Nephron progenitor cell (in vitro differentiated cells): ENCODE measurements at places on chromosomes 16 and 17.

- no peak for DNase-seq
Observed at GRCh38 chr16:17770104-17770503, 299.3 kb upstream of the XYLT1 start.

GRCh38 chr16:4506450-4506849 lies 30.3 kb downstream of the HMOX2 start:
- peak; percentile 49 for DNase-seq

DNA sequence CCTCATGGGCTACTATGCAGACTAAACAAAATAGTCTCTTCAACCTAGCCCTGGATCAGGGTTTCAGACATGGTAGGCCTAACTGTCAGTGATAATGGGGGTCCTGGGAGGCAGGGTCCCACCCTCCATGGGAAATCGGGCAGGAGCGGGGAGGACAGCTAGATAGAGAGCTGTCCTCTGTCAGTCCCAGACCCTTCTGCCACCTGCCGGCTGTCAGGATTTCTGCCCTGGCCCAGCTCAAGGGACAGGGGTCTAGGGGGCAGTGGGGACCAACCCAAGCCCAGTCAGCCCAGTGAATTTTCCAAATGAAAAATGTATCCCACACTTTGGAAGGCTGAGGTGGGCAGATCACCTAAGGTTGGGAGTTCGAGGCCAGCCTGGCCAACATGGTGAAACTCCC lies 5.3 kb downstream of the CA7 start:
- no peak for DNase-seq

DNA sequence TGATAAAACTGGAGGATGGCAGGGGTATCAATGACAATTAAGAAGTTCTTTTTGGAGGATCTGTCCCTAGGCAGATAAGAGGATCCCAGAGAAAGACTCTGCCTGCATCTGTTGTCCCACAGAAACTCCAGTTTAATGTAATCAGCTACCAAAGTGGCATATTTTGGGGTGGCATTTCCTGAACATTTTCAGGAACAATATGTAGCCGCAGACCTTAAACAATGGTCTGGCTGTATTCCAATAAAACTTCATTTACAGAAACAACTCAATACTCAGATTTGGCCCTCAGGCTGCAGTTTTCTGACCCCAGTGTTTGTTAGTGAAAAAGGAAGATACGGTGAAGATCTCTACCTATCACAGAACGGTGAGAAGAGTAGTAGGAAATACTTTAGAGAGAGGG lies 46.1 kb downstream of the KCNJ16 start:
- no peak for DNase-seq

DNA sequence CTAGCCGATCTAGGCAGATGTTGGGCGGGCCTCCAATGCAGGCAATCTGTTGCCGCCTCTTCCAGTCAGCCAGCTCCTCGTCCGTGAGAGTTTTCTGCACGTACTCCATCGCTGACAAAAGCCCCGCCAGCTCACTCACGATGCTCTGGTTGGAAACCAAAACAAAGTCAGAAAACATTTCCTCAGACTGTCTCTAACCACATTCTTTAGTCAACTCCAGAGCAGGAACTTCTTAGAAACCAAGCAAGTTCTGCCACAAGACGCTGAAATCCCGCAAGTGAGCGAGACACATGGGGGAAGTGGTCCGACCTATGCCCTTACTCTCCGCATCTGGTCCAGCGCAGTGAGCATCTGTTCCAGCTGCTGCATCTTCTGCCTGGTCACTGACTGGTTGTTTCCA lies 49.1 kb downstream of the STAT5A start:
- DNase-seq = no peak

DNA sequence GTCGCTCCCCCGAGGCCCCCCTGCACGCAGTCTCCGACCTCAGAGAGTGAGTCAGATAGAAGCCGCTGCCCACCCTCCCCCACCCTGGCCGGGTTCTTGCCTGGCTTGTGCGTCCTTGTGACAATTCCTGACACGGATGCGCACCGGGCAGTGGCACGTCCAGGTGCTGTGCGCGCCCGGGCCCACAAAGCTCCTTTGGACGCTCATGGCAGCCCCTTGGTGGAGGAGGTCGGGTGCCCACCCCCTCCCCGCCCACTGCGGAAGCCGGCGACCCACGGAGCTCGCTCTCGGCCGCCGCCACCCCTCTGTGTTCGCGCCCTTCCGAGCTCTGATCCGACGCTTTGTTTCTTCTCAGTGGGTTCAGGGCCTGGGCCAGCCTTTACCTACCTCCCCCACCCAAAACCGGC lies 662 bp upstream of the TUBB3 start:
- DNase-seq = peak; percentile 72

DNA sequence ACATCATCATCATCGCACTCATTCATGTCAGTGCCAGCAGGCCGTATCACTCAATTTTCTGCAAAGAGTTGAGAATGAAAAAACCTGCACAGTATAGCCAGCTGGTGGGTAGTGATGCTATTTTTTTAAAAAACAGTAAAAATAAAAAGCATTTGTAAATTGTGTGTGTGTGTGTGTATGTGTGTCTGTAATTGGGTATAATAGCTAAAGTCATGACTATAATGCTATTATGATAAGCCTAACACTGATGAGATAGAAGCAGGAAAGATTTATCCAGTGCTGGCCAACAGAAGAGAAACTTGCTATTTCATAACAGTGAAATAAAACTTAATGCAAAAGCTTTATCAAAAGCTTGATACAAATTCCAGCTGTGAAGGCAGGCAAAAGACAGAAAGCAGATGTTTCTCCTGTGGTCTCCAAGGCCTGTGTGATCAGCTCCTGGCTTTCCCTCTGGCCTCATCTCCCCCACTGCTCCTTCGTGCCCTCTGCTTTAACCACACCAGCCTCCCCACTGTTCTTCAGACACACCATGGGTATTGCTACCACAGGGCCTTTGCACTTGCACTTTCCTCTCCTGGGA lies 206.2 kb upstream of the IRX5 start:
- no peak for DNase-seq

DNA sequence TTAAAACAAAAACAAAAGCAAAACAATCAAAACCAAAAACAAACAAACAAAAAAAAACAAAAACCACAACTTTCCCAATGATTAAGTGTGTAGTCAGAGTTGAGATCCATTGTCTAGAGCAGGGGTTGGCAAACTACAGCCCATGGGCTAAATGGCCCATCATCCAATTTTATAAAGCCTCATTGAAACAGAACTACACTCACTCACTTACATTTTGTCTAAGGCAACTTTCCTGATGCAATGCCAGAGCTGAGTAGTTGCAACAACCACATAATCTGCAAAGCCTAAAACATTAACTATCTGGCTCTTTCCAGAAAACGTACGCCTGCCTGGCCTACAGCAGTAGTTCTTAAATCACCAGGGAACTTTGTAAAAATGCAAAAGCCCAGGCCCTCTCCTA lies 124.1 kb downstream of the SOX9 start:
- DNase-seq = no peak

GRCh38 chr17:62705778-62706597 lies 78.5 kb downstream of the MRC2 start:
- no peak for DNase-seq

- no peak for DNase-seq
Observed at GRCh38 chr17:61722398-61722797, 131.4 kb upstream of the NACA2 start.

DNA sequence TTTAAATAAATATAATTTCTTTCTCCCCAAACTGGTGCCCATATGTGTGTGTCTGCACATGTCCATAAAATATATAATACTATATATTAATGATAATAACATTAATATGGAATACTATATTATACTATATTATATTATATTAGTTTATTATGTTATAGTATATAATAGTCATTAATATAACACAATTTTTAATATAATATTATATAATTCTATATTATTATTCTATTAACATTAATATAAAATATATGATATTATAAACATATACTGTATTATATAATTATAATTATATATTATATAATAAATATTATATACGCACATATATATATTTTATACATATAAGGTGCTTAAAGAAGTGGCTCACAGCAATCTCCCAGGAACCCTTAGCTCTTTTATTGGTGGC lies 513.0 kb upstream of the CDH11 start:
- no peak for DNase-seq

- no peak for DNase-seq
Observed at GRCh38 chr17:70265471-70265870, 96.1 kb downstream of the KCNJ2 start.

GRCh38 chr17:27751166-27751565 lies 49.2 kb downstream of the NOS2 start:
- no peak for DNase-seq

DNA sequence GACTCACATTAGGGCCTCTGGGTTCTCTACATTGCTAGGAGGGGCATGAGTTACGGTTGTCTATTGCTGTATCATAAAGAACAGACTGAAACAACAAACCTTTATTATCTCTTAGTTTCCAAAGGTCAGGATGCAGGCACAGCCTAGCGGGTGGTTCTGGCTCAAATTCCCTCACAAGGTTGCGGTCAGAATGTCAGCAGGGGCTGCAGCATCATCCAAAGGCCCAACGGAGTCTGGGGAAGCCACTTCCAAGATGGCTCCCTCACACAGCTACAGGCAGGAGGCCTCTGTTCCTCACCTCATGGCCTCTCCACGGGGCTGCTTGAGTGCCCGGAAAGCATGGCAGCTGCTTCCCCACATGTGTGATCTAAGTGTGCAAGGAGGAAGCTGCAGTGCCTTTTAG lies 29.6 kb upstream of the ZFPM1 start:
- no peak for DNase-seq

- no peak for DNase-seq
Observed at GRCh38 chr16:47979616-47980182, 176.1 kb downstream of the ABCC12 start.

- DNase-seq = peak; percentile 79
Observed at GRCh38 chr17:78365561-78366108, 5.8 kb upstream of the SOCS3 start.

DNA sequence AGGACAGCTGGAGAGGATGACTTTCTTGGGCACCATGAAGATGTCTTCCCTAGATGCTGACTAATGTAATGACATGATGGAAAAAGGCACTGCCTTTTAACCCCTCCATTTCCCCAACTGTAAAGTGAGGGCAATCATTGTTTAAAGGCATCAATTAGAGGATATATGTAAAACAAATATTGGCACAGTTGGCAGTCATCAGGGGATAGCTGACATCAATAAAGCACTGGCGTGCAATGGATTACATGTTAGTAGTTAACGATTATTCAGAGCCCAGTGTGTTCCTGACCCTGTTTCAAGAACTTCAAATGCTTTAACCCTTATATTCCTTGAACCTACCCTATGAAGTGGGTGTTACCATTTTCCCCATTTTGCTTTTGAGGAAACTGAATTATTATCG lies 100.7 kb downstream of the TMEM114 start:
- DNase-seq = no peak

DNA sequence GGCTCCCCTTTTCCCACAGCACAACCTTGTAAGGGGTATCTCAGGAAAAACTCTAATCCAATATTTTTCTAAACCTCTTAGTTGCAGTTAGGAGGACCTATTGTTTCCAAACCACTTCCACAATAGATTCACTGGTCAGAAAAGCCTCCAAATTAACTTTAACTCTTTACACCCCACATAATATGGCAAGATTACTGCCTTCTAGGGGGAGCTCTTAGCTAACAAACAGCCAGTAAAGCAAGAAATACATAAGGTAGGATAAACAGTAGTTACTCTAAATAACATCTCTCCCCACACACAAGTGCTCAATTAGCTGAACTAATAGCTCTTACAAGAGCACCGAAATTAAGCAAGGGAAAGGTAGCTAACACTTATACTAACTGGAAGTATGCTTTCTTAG lies 192.1 kb upstream of the KIF2B start:
- no peak for DNase-seq

DNA sequence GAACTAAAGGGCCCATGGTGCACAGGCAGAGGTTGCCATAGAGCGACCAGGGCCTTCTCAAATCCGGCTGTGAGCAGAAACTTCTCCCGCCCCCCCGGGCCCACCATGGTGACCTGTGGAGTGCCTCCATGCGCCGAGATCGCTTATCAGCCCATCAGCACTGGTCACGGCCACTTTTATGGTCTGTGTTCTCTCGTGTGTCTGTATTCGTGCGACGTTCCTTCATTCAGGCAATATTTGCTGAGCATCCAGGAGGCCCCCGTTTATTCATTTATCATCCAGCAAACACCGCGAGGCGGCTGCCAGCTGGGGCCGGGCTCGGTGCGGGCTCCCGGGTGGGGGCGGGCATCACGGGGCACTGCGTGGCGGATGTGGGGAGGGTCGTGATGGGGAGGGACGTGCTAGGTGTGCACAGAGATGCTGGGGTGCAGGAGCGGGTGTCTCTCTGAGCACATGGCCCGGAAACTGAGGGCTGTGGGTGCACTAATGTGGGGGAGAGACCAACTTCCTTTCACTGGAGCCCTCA lies 88.0 kb upstream of the CBX4 start:
- DNase-seq = no peak

GRCh38 chr16:11551842-11552241 lies 34.9 kb downstream of the LITAF start:
- no peak for DNase-seq

DNA sequence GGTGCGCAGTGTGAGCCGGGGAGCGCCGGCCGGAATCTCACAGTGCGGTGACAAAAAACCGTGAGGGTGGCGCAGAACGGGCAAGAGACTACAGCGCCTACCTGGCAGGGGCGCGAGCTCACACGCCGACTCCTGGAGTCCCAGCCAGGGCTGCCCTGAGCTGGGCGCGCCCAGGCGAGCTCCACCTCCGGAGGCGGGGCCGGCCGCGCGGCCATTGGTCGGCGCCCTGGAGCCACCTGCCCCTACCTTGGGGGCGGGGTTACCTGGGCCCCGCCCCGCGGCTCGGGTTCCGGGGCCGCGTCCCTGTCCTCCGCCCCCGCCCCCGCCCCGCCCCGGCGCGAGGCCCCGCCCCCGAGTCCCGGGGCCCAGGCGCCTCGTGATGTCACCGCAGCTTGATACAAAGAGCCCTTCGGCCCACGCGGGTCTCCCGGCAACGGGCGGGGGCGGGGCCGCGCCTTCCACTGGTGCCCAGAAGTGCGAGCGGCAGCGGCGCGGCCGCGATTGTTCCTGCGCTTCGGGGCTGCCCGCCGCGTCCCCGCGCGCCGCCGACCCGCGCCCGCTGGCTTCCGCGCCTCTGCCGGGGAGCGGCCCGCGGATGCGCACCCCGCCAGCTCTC lies 96.3 kb downstream of the RAB11FIP4 start:
- DNase-seq = peak; percentile 89

GRCh38 chr16:86391486-86391885 lies 118.8 kb upstream of the FOXF1 start:
- DNase-seq = no peak

- no peak for DNase-seq
Observed at GRCh38 chr16:21324267-21324666, 46.2 kb upstream of the CRYM start.
